ENCODE measurements at places on chromosomes 6 and 20. TPM values are rescaled to one million over a fixed set of nuclear protein-coding genes. Genes with fewer than 3 reads are reported as not detected.

LTB gene
- not detected for total RNA-seq

KIF25 gene
- 0.71 TPM for total RNA-seq

MRAP2 gene
- not detected for total RNA-seq

AGPAT4 gene
- total RNA-seq: 2.9 TPM

CALHM6 gene
- not detected for total RNA-seq

CST2 gene
- total RNA-seq: not detected

AMD1 gene
- 48.4 TPM for total RNA-seq

RAB22A gene
- 9.2 TPM for total RNA-seq

CPXM1 gene
- total RNA-seq: 6.4 TPM

ISM1 gene
- total RNA-seq: not detected

ME1 gene
- 27.8 TPM for total RNA-seq

All from myometrial cell (primary cell).